Stimulated activated CD8-positive, alpha-beta memory T cell treated with anti-CD3 and anti-CD28 coated beads, Interleukin-7, amount 100 ng/mL, for 24 hours (primary cell): ENCODE measurements at places on chromosomes 1 and 21.
A peak's percentile ranks its signal among the peaks of the same experiment; 100 is the strongest.

GRCh38 chr1:46804027-46804889, 5.4 kb downstream of the CYP4B1 start:
- no peak for DNase-seq

DNA sequence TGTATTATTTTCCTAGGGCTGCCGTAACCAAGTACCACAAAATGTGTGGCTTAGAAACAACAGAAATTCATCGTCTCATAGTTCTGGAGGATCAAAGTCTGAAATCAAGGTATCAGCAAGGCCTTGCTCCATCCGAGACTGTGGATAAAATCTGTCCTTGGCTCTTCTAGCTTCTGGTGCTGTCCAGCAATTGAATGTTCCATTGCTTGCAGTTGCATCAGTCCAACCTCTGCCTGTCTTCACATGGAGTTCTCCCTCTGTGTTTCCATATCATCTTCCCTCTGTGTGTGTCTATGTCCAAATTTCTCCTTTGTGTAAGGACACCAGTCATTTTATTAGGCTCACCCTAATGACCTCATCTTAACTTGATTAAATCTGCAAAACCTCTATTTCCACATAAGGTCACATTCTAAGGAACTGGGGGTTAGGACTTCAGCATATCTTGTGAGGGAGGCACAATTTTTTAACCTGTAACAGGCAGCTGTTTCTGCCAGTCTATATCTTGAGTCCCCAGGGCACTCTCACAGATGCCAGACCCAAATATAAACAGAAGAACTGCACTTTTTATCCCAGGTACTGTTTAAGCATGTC, 84.2 kb downstream of the ERG start:
- no peak for DNase-seq

DNA sequence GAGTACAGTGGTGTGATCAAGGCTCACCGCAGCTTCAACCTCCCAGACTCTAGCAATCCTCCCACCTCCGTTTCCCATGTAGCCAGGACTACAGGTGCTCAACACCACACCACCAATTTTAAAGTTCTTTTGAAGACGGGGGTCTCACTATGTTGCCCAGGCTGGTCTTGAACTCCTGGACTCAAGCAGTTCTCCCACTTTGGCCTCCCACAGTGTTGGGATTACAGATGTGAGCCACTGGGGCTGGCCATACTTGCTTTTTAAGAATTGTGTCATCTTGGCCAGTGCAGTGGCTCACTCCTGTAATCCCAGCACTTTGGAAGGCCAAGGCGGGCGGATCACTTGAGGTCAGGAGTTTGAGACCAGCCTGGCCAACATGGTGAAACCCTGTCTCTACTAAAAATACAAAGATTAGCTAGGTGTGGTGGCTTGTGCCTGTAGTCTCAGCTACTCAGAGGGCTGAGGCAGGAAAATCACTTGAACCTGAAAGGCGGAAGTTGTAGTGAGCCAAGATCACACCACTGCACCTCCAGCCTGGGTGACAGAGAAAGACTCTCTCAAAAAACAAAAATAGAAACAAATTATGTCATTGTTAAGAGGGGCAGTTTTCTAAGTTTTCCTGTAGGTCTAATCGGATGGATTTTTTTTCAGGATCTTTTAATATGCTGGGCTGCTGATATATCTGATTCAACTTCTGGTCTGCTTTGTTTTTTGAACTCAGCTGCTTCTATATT, 18.7 kb downstream of the AK4 start:
- DNase-seq, result no peak

DNA sequence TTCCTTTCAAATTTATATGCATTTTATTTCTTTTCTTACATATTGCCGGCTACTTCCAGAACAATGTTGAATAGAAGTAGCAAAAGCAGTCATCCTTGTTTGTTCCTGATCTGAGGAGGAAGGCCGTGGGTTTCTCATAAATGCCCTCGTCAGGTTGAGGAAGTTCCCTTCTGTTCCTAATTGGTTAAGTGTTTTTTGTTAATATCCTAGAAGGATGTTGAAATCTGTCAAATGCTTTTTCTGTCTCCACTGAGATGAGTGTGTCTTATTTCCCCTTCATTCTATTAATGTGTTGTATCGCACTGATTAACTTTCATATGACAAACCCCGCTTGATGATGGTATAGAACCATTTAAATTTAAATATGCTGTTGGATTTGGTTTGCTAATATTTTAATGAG, 15.4 kb downstream of the TTLL10 start:
- DNase-seq, result no peak

- no peak for DNase-seq
Observed at GRCh38 chr1:41469706-41470105, 14.8 kb downstream of the EDN2 start.

- DNase-seq, result peak; percentile 48
Observed at GRCh38 chr1:18820791-18821641, 38.4 kb downstream of the TAS1R2 start.

GRCh38 chr1:210372491-210372890, 43.8 kb downstream of the HHAT start:
- no peak for DNase-seq

DNA sequence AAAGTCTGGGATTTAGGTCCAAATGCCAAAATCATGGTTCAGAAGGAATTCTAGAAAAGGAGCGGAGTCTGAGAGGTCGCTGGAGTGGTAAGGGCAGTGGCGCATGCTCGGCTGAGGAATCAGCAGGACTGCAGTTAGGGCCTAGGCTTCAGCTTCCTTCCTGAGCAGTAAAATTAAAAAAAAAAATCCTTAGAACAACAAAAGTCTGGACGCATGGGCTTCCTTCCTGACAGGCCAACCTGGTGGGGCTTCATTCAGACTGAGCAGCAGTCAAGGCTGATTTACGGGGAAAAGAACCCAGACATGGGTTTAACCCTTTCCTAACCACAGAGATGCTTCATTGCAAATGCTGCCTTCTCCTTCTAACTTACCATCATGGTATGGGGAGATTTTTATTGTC, 17.1 kb downstream of the RNF220 start:
- no peak for DNase-seq

DNA sequence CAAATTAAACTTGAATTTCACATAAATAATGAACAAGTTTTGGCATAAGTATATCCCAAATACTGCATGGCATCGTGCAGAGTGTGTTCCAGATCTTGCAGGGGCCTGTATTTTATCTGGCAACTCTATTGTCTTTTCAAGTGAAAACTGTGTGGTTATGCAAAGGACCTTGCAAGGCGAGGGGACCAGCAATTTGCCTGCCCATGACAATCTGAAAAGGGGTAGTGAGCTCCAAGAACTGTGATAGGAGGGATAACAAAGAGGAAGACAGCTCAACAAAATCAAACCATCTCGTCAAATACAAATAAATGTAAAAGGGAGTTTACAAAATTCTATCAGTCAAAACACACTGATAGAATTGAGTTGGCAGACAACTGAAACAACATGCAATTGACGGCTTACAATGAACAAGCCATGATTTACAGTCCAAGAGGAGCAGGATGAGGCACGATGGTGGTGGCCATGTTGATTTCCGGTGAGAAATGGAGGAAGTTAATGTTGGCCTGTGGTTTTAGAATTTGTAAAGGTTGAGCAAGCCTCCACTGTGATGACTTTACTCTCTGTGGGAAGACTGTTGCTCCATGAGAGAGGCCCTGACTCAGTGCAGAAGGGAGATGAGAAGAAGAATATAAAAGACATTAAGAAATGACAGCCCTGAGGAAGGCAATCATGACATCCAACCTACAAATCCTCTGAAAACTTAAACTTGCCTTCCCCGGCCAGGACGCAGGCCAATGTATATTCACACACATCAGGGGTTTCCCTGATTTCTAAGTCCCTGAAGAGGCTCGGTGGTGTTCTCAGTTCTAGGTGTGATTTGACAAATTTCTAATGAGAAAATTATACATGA, 132.2 kb downstream of the ADSS2 start:
- no peak for DNase-seq

DNA sequence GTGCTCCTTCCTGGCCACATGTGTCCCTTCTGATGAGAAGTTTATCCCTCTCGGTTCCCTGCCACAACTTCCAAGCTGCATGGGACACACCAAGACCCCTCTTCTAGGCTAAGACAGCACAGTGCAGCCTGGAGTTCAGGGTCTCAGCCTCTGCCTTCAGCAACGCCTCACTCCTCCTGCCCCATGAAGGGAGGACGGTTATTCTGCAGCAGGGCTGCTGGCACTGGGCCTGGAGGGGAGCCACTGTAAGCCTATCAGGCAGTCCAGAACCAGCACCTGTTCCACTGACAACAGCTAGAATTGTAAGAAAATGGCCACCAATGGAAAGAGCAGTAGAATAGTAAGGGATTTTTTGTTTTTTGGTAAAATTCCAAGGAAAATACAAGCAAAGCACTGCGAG, 72.3 kb downstream of the GALNT2 start:
- DNase-seq, result no peak

- no peak for DNase-seq
Observed at GRCh38 chr1:155944444-155944799, 3.0 kb downstream of the RXFP4 start.

GRCh38 chr21:33896691-33897090, 18.9 kb downstream of the ATP5PO start:
- no peak for DNase-seq

GRCh38 chr1:229223498-229223897, 47.4 kb upstream of the RAB4A start:
- DNase-seq, result no peak

GRCh38 chr1:58996341-58997059, 212.7 kb upstream of the JUN start:
- no peak for DNase-seq

GRCh38 chr1:236851871-236852270, 56.8 kb downstream of the MTR start:
- DNase-seq, result no peak

GRCh38 chr21:15794277-15794912, 64.6 kb downstream of the USP25 start:
- no peak for DNase-seq

- DNase-seq, result no peak
Observed at GRCh38 chr1:156492013-156492590, 8.5 kb downstream of the MEF2D start.

DNA sequence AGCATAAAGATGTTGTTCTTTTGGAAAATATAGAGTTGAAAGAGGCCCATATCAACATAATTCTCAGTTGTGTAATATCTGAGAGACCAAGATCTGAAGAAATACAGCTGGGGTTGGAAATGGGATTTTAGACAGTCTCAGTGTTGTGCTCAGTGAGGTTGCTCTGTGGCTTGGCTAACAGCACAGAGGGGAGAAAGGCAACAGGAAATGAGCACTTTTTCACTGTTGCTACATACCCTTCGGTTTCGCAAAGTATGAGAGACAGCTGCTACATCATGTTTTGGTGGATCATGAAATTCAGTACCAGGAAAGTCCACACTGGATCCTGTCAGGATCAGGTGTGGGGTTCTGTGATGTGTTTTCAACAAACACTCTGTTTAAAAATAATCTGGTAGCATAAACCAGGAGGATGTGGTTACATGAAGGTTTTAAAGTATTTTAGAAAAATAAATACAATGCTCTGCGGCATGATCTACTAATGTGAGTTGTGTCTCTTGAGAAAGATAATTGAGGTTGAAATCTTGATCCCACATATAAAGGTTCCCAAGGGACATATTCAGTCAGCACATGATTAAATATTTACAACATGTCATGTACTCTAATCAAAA, 7.0 kb upstream of the GPR88 start:
- DNase-seq, result no peak

GRCh38 chr1:155321639-155322503, 1.2 kb downstream of the RUSC1 start:
- no peak for DNase-seq

- no peak for DNase-seq
Observed at GRCh38 chr1:179164494-179164893, 65.0 kb downstream of the ABL2 start.

DNA sequence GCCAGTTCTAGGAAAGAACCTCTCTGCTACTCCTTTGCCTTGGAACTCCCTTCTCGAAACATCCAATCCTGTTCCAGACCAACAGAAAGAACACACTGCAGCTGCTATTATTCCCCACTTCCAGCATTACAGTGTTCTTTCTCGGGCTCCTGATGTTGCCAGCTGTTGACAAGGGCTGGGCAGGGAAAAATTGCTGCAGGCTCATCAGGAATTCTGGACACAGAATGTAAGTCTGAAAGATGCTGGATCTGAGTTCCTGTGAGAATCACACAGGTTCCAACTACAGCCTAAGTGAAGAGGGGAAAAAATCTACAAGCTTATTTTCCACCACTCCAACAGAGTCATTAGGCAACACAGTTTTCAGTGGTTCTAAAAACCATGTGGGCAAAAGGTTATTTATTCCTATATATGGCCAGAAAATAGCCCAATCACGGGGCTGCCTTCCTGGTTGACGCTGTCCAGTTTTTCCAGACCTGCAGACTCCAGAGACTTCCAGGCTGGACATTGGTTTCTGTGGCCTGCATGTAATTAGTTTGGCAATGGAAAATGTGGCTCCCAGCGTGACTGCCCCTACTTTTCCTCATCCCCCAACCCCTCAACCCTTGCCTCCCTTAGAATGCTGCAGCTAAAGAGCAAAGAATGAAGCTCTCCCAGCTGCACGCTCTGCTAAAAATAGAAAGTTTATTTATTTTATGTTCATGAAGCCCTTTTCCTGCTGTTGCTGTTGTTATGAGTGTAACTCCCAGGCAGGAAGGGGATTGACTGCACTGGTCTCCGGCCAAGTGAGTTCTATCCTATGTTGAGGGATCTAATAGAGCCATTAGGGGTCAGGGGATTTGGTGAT, 8.3 kb upstream of the KIAA0040 start:
- no peak for DNase-seq

GRCh38 chr21:41369105-41369919, 7.5 kb downstream of the MX2 start:
- no peak for DNase-seq

- DNase-seq, result no peak
Observed at GRCh38 chr1:10171105-10171767, 39.1 kb upstream of the KIF1B start.

DNA sequence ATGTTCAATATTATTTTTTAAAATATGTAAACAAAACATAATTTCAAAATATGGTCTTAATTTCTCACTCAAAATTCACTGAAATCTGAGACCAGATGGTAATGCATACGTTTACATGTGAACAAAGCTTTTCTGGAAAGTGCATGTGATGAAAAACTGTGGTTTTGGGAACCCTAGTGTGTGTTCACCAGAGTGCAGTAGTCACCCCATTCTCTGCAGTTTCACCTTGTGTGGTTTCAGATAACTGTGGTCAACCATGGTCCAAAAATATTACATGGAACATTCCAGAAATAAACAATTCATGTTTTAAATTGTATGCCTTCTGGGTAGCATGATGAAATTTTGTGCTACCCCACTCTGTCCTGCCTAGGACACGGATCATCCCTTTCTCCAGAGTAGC, 2021.9 kb downstream of the MRPL39 start:
- DNase-seq, result no peak

- DNase-seq, result peak; percentile 59
Observed at GRCh38 chr1:40039757-40040510, 595 bp upstream of the CAP1 start.

DNA sequence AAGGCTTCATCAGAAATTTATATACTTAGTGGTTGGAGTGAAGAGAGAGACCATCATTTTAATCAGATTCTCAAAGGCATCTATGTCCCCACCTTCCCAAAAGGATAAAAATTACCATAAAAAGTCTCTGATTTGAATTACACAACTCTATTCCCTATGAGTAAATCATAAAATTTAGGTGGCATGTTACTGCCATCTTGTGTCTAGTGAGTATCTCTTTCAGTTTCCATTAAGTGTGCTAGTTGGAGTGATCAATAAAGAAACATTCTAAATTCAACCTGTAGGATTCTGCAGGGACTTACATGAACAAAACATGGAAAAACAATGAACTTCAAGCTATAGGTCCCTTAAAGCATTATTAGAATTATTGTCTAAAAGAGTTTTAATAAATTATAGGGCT, 655.4 kb downstream of the LTN1 start:
- no peak for DNase-seq

- DNase-seq, result peak; percentile 73
Observed at GRCh38 chr1:2300851-2301606, 72.9 kb downstream of the SKI start.

GRCh38 chr1:228463559-228464455, 23.4 kb upstream of the RNF187 start:
- no peak for DNase-seq
